ENCODE measurements at places on chromosomes 4 and X.
A peak's percentile ranks its signal among the peaks of the same experiment; 100 is the strongest.

- peak; percentile 2 for DNase-seq
Measured at GRCh38 chrX:152886716-152887115, 11.2 kb upstream of the ZNF185 start.

DNA sequence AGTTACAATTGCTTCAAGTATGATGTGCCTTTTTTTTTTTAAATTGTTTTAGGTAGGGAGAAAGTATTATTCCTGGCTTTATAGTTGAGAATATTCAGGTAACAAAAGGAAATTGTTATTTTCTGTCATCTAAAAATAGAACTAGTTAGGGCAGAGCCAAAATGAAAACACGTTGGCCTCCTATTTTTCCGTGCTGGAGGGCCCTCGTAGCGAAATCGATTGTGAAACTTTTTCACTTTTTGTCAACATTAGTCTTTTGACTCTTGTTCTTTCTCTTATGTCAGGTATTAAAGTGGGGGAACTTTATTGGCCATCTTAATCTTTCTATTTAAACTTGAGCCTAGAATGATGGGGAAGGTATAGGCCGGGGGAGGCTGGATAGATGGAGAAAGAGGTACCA lies 104.9 kb downstream of the ARHGAP10 start:
- no peak for DNase-seq

DNA sequence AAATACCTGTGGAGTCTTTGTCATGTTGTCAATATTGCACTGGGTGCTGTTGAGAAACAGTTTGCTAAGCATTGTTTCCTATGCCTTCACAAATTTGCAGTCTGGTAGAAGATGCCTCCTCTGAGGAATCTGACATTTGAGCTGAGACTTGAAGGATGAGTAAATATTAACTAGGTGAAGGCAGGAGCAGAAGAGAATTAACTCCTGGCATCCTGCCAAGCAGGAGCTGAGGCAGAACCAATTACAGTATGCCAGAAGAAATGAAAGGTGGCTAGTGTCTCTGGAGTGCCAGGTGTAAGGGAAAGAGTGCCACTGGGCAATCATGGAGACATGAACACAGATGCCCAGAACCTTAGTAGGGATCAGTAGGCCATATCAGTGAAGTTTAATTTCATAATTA lies 1778.2 kb upstream of the PCDH10 start:
- peak; percentile 63 for DNase-seq

- no peak for DNase-seq
Measured at GRCh38 chrX:526295-527224, 104.0 kb upstream of the SHOX start.

GRCh38 chrX:111372086-111372485 lies 39.9 kb downstream of the DCX start:
- DNase-seq, result peak; percentile 37

DNA sequence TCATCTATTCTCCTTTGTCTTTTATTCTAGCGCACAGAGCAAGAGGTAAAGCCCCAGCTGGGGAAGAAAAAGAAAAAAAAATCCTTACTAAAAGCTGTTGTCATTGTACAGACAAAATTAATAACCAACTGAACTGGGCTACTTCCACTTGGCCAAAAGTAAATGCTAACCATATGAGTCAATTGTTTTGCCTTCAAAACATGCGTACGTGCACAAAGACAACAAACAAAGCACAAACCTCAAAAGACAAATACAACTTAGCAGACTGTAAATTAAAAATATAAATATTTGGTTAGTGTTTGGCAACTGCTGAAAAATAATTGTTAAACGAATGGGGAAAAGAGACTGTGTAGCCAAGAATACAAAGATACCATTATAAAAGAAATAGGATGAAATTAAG lies 5.9 kb downstream of the EDA2R start:
- no peak for DNase-seq

- no peak for DNase-seq
Measured at GRCh38 chr4:150218447-150218846, 140.2 kb downstream of the DCLK2 start.

DNA sequence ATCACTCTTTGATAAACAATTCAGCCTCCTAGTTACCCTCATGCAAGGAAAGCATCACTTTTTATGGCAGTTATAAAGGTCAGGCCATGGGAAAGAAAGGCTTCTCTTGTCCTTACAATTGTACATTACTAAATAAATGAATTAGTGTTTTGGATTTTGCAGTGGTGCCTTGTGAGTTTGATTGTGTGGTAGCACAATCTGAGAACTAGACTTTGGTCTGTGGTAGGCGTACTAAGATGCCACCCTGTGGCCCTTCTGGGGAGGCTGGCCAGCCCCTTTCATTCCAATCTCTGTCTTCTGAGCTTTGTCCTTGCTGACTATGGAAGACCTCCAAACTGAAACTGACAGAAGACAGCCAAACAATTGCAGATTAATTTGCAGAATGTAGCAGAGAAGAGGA lies 14.6 kb upstream of the HNRNPD start:
- DNase-seq, result no peak

DNA sequence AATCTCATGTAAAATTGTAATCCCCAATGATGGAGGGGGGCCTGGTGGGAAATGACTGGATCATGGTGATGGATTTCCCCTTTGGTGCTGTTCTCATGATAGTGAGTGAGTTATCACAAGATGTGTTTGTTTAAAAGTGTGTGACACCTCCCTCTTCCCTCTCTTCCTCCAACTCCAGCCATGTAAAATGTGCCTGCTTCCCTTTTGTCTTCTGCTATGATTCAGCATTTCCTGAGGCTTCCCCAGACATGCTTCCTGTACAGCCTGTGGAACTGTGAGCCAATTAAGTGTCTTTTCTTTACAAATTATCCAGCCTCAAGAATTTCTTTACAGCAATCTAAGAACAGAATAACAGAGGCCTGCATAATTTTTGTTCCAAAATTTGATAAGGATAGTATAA lies 85.2 kb downstream of the ANAPC10 start:
- no peak for DNase-seq

DNA sequence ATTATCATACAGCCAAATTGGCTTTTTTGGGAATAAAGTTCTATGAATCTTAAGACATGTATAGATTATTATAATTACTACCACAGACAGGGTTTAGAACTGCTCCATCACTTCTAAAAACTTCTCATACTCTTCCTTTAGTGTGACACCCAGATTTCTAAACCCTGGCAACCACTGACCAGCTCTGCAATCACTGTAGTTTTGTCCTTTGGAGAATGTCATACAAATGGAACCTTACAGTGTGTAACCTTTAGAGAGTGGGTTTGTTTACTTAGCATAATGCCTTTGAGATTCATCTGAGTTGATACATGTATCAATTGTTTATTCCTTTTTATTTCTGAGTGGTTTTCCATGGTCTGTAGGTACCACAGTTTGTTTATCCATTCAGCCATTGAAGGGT lies 95.0 kb downstream of the TMEM164 start:
- peak; percentile 71 for DNase-seq

DNA sequence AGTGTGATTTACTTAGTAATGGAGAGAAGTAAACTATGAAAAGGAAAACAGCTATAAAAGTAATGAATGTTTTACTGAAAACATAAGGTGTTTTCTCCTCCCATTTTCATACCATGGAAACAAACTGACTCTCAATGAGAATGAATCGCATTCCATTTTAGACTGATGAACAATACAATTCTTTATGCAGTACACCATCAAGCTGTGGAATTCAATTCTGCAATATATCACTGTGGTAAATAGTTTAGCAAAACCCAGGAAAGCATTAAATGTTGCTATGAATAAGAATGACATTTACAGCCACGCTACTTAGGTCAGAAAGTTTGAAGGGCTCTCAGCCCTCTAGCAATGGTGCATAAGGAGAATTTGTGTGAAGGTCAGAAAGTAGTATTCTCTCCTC lies 7.4 kb downstream of the DCAF8L2 start:
- no peak for DNase-seq

DNA sequence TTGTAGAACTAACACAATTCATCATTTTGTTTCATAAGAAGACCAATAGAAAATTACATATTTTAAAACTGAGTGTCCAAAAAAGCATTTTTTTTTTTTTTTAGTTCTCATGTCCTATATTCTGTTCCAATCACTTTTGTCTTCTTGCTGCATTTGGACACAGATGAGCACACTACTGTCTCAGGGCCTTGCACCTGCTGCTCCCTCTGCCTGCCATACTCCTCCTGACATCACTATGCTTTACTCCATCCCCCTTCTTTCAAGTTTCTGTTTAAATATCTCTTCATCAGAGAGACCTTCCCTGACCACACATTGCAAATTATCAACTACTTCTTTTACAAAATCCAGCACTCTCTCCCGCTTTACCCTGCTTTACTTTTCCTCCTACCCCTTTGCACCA lies 230.7 kb upstream of the GK2 start:
- no peak for DNase-seq

DNA sequence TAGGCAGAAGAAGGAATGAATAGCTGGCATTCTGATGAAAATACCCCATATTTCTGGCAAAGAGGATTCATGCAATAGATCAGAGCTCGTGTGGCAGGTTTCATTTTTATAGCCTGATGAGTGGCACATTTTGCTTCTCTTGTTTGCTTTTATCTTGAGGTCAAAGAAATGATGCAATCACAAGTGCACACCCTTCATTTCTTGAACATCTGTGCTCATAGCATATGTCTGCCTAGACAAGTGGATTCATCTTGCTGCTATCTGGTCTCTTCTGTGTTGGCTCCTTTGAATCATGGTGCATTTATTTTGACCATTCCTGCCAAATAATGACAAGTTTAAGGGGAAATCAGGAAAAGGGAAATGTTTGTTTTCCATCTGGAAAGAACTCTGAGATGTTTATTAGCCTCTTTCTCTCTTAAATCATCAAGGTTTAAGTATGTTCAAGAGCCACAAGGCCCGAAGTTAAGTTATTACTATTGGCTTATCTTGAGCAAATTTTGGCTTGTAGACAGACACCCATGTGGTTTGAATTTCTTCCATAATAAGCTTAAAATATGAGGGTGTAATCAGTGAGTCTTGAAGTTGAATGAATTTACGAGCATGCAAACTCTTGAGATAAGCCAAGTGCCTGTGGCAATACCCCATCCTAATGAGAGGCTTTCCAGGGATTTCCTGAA lies 59.3 kb upstream of the HS3ST1 start:
- DNase-seq, result peak; percentile 10

- no peak for DNase-seq
Measured at GRCh38 chrX:30874851-30875250, 14.2 kb downstream of the TAB3 start.

GRCh38 chrX:134646691-134647090 lies 11.6 kb downstream of the PLAC1 start:
- no peak for DNase-seq

GRCh38 chr4:184648313-184649025 lies 778 bp downstream of the CASP3 start:
- peak; percentile 44 for DNase-seq

DNA sequence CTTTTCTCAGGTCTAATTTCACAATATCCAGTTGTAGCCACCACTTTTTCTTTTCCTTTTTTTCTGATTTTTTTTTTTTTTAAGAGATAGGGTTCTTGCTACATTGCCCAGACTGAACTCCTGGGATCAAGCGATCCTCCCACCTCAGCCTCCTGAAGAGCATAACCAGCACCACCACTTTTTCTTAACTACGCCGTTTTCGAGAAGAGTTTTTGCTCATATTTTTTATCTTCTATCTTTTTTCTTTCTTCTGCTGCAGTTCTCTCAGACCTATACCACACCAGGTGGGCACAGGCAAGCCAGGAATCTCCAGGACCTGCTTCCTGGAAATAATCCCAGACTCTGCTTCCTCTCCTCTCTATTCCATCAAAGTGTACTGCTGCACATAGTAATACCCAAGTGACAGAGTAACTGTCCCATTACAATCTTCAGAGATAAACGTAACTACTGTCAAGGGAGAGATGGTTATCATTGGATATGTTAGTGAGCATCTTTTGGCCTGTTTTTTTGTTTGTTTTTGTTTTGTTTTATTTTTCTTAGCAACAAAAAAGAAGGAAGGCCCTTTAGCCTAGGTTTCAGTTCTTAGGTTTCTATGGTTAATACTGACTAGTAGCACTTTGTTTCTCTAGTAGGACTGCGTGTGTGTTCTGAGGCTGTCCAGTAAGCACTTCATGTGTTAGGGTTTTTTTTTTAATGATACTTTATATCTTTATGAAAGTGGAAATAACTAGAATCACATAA lies 59.2 kb upstream of the TXK start:
- no peak for DNase-seq

GRCh38 chrX:57821703-57822387 lies 88.4 kb downstream of the ZXDA start:
- peak; percentile 73 for DNase-seq

DNA sequence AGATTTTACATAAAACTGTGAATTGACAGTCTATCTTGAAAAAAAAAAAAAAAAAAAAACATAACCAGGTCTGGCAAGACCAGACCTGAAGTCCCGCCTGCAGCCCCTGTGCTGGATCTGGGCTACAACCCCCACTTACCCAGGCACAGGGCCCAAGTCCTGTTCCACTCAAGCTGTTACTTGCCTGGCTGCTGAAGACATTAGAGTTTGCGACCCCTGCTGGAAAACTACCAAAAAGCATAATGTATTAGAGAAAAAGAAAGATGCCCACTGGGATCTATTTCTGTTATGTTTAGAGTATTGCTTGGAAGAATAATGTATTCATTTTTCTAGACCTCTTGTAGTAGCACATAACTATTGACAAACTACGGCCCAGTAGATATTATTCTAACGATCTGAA lies 4.7 kb downstream of the HS3ST1 start:
- DNase-seq, result peak; percentile 47

- no peak for DNase-seq
Measured at GRCh38 chrX:29274517-29274916, 687.3 kb downstream of the IL1RAPL1 start.

GRCh38 chr4:821631-822030 lies 4.3 kb downstream of the CPLX1 start:
- no peak for DNase-seq

DNA sequence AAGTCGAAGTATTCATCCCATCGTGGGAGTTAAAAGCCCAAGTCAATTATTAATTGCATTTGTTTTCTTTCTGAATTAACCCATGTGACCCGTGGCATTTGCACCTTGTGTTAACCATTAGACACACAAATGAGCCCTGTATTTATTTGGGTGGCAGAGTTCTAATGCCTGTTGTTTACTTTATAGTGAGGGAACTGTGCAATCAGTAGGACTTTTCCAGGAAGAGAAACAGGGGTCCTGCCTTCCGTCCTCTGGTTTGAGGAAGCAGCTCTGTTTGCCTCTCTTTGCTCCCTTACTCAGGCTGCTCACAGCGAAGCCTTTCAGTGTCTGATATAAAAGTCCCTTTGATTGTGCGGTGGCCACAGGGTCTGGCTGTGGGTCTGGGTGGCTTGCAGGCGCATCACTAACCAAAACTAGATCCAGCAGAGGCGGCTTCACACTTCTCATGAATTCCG lies 263.6 kb downstream of the PTTG2 start:
- no peak for DNase-seq
